ENCODE measurements at places on chromosomes 5 and 9. TPM values are rescaled to one million over a fixed set of nuclear protein-coding genes. Genes with fewer than 3 reads are reported as not detected.

Gene SLC9A3
- total RNA-seq: 0.68 TPM

Gene LOX
- 78.5 TPM for total RNA-seq

Gene PCDHB8
- 0.62 TPM for total RNA-seq

Gene RMI1
- 6.3 TPM for total RNA-seq

Gene LIFR
- 21.0 TPM for total RNA-seq

Gene GABRP
- not detected for total RNA-seq

Gene SMIM33
- not detected for total RNA-seq

Gene CCNO
- 0.40 TPM for total RNA-seq

Gene C7
- total RNA-seq: 15.2 TPM

Gene LHX3
- total RNA-seq: not detected

Gene TAF11L6
- not detected for total RNA-seq
